Caki2 (cell line): ENCODE measurements at places on chromosomes 13 and 19. TPM values are rescaled to one million over a fixed set of nuclear protein-coding genes. Genes with fewer than 3 reads are reported as not detected.

- no peak for DNase-seq
Measured at GRCh38 chr13:110042253-110042950, 256.0 kb upstream of the IRS2 start.

DNA sequence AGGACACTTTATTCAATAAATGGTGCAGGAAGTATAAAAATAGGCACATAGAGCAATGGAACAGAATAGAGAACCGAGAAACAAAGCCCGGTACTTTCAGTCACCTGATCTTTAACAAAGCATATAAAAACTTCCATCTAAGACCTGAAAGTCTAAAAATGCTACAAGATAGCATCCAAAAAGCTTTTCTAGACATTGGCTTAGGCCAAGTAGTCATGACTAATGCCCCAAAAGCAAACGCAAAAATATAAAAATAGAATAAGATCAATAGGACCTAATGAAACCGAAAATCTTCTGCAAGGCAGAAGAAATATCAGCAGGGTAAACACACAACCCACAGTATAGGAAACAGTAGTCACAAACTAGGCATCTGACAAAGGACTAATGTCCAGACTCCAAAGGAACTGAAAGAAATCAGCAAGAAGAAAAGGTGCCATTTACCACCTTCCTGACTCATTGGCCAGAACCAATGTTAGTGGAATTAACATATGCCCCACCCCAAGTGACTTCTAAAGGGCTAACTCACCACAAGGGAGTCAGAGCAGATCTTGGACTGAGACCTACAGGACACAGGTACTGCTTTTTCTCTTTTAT is 40.8 kb upstream of the CEACAM21 start:
- no peak for DNase-seq

- no peak for DNase-seq
Measured at GRCh38 chr19:16599655-16600346, 27.6 kb upstream of the SLC35E1 start.

GRIN3B gene
- not detected in 2 replicates for total RNA-seq

DNA sequence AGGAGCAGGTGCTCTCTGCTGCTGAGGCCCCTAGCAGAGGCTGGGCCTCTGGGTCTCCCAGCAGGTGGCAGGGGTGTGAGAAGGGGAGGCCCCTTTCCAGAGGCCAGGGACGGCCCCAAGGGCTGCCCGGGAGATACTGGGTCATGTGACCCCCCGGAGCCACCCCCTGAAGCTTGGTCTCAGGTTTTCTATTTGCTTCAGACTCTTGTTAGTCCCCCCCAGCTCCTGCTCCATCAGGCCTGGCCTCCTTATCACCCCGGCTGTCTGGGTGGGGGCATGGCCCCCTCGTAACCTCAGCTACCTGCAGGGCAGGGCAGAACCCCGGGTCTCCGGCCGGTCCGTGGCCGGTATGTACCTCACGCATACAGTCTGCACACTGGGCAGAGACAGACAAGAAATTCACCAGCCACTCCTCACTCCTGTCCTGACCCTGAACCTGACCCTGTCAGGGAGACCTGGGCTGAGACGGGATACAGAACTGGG is 13.2 kb upstream of the TCF3 start:
- no peak for DNase-seq

GRCh38 chr19:8468761-8469373 is 24.1 kb downstream of the HNRNPM start:
- DNase-seq, result no peak

DNA sequence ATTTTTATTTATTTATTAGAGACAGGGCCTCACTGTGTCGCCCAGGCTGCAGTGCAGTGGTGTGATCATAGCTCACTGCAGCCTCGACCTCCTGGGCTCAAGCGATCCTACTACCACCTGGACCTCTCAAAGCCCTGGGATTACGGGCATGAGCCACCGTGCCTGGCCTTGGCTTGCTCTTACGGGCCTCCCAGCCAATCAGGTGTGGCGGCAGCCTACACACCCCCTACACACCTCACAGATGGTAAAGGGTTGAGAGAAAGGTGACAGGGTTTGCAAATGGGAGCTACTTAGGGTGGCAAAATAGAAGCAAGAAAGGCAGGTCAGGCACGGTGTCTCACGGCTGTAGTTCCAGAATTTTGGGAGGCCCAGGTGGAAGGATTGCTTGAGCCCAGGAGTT is 1.0 kb upstream of the ZBTB32 start:
- DNase-seq, result no peak

ACTMAP gene
- total RNA-seq, result 3.3 and 5.2 TPM in 2 replicates

DNA sequence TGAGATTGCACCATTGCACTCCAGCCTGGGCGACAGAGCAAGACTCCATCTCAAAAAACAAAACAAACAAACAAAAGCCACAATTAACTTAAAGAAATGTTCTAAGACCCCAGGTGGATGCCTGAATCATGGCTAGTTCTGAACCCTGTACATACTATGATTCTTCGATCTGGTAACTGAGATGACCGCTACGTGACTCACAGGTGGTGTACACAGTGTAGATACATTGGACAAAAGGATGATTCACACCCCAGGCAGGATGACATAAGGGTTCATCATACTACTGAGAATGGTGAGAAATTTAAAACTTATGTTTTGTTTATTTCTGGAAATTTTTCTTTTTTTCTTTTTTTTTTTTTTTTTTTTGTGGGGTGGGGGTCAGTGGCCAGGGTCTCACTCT is 6.5 kb downstream of the ZNF426 start:
- DNase-seq, result no peak

DNA sequence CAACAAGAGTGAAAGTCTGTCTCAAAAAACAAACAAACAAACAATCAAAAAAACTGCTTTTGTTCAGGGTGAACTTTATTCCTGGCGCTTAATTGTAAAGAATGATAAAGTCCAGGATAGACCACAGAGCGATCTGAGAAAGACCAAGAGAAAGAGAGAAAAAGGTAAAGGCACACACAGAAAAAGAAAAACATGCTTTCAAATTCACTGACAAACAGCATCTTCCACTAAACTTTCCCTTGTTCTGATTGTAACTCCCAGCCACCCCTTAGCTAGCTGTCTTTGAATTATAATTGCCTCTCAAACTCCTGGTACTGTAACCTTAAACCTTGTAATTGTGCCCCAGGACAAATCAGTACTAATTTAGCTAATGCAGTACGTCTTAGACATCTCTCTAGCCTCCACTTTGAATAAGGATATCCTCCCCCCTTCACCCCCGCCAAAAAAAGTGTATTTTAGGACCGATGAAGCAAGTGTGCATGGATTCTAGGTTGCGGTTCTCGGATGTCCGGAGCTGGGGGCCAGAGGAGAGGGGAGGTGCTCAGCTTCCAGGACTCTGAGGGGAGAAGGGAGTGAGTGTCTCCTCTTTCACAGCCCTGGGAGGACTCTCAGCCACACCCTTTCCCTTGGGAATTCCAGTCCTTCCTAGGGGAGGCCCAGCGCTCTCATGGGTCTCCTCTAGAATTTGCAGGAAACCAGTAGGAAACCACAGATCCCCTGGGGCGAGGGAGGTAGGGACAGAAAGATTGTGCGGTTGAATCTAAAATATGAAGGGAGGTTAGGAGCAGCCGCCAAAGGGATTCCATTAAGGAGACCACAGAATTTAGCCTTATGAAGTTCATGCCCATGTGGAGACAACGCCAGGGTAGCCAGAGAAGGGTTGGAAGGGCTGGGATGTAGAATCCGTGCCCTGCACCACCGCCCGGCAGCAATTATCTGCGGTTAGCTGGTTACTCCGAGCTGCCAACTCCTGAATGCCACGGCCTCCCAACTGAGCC is 19.7 kb downstream of the ZNF536 start:
- DNase-seq, result no peak

MEIOSIN gene
- total RNA-seq, result 0.35 TPM in 1 of 2 replicates, not detected in the other

NTN5 gene
- 1.5 TPM in 1 of 2 replicates, not detected in the other for total RNA-seq

ZNF57 gene
- total RNA-seq, result 0.37 and 0.58 TPM in 2 replicates

DNA sequence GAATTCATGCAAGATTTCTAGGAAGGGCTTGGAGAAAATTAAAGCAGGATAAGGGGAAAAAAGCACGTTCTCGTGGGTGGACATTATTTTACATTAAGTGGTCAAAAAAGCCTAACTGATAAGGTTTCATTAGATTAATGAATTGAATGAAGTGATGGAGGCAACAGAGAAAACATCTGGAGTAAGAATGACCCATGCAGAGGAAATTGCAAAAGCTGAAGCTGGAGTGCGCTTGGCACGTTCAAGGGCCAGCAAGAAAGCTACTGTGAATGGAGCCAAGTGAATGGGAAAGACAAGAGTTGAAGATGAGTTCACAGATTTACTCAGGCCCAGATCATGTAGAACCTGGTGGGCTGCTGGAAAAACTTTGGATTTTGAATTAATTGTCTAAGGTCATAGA is 777.9 kb downstream of the DACH1 start:
- no peak for DNase-seq

DNA sequence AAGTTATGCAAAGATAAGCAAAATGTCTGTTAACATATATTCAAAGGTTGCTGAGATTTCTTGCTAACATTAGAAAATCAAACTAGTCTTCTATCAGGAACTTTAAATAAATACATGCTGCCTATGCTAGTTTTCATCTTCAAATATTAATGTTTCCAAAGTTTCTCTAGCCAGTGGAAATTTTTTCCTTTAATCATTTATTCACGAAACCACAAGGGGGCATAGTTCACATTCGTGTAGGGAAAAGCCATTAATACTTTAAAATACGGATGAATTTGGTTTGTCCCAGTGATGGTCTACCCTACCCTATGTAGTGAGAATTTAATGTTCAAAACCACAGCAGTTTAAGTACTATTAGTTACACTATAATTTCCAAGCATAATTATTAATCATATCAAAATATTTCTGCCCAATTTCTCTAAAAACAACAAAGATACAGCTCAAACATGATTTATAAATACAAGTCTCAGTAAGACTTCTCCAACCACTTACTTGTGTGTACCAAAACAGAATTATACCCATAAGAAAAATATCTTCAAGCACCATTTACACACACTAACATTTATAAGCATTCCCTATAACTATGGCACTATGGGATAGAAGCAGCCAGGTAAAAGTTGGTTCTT is 16.2 kb downstream of the NUFIP1 start:
- peak; percentile 17 for DNase-seq

GRCh38 chr19:19566306-19566705 is 28.2 kb downstream of the CILP2 start:
- DNase-seq, result peak; percentile 64

DNA sequence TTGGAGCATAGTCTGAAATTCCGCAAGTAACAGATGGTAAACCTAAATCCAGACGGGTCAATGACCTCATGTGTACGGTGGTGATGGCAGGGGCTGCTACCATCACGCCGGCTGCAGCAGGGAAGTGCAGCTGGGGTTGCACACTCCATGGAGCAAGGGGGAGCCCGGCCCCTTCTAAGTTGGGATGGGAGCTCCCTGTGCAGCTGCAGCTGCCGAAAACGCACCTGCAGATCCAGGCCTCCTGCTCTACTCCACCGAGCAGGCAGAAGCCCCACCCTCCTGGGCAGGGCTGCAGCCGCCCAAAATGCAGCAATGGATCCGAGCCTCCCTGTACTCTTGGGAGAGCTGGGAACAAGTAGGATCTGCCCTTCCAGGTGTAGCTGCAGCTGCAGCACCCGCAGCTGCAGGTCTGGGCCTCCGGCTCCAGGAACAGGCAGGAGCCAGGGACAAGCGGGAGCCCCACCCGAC is 25.5 kb downstream of the KBTBD6 start:
- no peak for DNase-seq

DNA sequence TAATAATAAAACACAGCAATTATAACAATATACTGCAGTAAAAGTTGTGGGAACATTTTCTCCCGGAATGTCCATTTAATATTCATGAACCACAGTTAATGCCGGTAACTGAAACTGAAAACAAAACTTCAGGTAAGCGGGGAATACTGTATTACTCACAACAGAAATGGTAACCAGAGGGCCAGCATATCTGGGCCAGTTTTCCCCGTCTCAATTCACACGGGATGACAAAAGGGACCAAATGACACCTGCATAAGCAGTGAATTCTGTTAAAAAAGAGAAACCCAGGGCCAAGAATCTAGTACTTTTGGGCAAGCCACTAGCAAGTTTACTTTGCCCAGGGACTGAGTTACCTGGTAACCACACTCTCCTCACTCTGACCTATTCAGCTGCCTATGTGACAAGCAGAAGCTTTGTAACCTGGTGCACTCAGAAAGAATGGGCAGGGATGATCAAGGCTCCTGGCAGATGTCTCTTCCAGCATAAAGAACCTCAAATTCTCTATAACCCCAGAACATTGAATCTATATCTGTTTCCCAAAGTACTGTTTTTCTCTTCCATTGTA is 1171.2 kb downstream of the DIAPH3 start:
- no peak for DNase-seq

DNA sequence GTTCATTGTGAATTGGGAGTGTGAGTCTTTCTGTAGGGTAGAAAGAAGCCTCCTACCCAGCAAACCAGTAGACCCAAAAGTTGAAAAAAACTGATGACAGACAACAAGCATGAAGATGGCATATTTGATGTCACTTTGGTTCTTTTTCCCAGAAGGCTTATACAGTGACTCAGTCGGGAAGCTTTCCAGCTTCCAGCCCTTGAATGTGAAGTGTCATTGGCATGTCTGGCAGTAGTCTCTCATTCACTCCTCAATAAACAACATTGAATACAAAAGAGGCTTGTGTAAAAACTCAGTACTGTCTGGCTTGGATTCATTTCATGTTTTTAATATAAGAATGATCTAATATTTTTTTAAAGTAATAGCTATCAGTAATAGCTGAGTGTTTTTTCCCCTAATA is 68.7 kb downstream of the IPO5 start:
- DNase-seq, result no peak

- DNase-seq, result no peak
Measured at GRCh38 chr13:36453516-36453915, 21.2 kb downstream of the CCNA1 start.

GRCh38 chr19:48554385-48555091 is 2.6 kb downstream of the SULT2B1 start:
- DNase-seq, result peak; percentile 85

- no peak for DNase-seq
Measured at GRCh38 chr19:28685802-28686201, 527.1 kb downstream of the UQCRFS1 start.

GRCh38 chr13:99845161-99845874 is 126.2 kb downstream of the ZIC5 start:
- DNase-seq, result no peak

GRCh38 chr19:33064792-33065550 is at the start of gene RHPN2:
Gene RHPN2, minus strand, starts transcription at chr19:33064888. Its CDS starts 36 bp downstream, at chr19:33064852.
- DNase-seq, result peak; percentile 77

DNA sequence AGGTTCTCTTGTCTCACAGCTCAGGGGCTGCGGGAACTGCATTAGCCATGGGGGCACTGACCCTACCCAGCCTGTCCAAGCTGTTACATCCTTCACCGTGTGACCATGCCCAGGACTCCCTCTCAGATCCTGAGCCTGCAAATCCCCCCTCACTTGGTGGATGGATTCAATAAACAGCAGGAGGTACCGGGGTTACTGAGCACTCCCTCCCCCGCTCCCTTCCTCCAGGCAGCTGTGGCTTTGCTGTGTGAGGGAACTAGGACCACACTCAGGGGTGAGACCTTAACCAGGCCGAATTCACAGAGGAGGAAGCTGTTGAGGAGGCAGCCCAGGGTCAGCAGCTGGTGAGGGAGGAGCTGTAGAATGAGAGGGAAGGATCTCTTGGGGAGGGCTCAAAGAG is 27.0 kb upstream of the CEACAM1 start:
- DNase-seq, result no peak
